ENCODE measurements at places on chromosomes 5 and 9.

DNA sequence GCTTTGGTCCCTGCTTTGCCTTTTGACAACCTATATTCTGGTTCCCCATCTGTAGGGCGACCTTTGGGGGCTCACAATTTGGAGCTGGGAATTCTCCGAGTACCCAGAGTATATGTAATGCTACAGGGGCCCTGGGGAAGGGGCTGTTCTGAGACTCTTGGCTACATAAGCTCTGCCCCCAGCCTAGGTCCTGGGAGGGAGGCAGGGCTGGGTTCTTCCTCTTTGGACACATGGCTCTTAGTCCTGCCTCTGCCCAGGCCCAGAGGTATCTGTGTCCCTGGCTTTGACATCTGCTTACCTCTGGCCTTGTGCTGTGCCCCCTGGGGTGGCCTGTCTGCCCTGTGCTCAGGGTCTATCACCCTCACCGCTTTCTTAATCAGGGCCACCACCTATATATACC is 181.6 kb downstream of the CACNA1B start:
- DNase-seq: no peak

DNA sequence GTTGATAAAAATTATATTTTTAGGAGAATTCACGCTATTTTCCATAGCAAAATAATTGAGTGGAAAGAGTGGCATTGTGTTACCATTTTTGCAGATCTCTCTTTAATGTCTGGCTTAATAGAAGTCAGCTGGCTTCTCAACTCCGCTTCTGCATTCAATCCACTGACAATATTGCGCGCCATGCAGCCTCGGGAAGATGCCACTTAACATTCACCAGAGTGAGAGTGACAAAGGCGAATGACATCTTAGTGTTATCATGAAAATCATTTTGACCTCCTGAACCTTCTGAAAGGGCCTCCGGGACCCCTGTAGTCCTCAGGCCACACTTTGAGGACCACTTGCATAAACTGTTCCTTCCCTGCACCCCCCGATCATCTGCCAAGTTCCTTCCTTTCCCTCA is 80.1 kb upstream of the ORM1 start:
- DNase-seq: no peak

- DNase-seq: no peak
These were observed 828 bp downstream of the NPR2 start for GRCh38 chr9:35792024-35792813.

- DNase-seq: no peak
These were observed 218.7 kb downstream of the DCP2 start for GRCh38 chr5:113195251-113195650.

GRCh38 chr5:10934783-10935355 is 173.8 kb upstream of the DAP start:
- no peak for DNase-seq
